ENCODE measurements at places on chromosomes 5 and 9.

GRCh38 chr9:125271081-125271480 lies 9.5 kb downstream of the GAPVD1 start:
- DNase-seq, result no peak

GRCh38 chr5:15650266-15650665 lies 150.3 kb downstream of the FBXL7 start:
- no peak for DNase-seq

DNA sequence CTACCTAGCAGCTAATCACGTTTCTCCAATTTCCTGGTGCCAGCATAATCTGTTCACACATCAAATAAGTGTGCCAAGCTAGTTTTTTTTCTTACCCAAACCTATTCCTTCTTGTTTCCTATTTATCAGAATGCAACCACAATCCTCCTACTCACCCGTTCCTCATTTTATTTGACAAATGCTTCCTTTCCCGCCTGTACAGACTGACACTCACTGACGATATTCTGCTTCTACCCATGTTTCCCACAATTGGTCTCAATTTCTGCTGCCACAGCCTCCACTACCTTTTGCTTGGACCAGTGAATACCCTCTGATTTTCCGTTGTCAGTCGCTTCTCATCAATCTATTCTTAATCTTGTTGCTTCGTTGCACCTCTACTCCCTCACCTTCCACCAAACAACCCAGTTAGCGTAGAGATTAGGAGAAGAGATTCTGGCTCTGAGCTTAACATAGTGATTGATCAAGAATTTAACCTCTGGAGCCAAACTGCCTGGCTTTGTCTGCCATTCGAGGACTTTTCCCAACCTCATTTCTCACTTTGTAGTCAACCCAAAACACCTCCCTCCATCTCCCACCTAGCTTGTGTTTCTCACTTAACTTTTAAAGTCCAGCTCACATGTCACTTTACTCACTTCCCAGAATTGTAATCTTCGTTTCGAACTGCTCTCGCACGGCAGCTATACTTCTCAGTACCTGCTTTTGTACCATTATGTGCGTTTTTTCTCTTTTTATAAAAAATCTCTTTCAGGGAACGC lies 729 bp upstream of the TMEM38B start:
- DNase-seq, result no peak

- DNase-seq, result no peak
Observed at GRCh38 chr5:114312658-114313057, 49.2 kb upstream of the KCNN2 start.

GRCh38 chr9:37944671-37945481 lies 40.9 kb upstream of the SLC25A51 start:
- no peak for DNase-seq

DNA sequence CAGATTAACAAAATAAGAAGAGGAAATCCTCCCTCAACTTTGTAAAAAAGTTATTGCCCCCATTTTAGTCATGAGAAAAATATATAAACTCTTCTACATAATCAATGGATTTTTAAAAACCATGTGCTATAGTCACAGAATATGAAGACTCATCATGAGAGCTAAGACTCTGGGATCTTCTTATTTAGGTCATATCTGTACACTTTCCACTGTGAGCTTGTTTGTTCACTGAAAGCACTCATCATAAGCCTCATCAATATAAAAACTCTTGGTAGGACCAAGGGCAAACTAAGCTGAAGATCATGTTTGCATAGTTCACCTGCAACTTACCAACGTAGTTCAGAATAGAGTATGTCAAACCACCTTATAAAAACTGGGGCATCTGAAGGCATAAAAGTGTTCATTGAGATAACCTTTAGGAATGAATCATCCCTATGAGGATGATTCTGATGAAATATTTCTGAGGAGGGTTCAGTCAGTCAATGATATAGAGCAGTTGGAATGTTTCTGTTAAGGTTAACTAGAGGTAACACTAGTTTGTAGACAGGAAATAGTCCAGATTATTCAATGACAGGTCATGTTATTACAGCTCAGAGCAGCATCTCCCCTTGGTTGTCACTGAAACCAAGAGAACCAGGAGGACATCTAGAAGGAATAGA lies 289.9 kb upstream of the SMC2 start:
- no peak for DNase-seq

- DNase-seq, result no peak
Observed at GRCh38 chr9:101418518-101419430, 16.8 kb downstream of the ALDOB start.

GRCh38 chr5:64807520-64807919 lies 38.8 kb downstream of the CWC27 start:
- DNase-seq, result no peak

- no peak for DNase-seq
Observed at GRCh38 chr5:160837211-160837610, 14.8 kb downstream of the ATP10B start.

- no peak for DNase-seq
Observed at GRCh38 chr9:98367371-98367900, 112.0 kb upstream of the TBC1D2 start.

DNA sequence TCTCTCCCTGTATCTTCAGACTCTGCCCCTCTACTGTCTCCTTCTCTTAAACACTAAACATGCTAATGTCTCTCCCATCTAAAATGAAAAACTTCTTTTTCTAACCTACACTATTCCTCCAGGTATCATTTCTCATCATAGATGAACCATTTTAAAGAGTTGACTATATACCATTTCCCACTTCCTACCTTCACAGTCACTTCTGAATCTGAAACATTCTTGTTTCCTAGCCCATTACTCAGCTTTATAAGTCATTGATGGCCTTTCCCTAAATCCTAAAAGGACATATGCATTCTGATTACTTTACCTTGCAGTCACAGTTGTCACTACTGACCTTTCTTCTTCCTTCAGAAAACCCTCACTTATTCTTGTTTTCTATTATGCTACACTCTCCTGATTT lies 118.2 kb downstream of the SSBP2 start:
- no peak for DNase-seq

- no peak for DNase-seq
Observed at GRCh38 chr5:14143546-14143840, 351 bp downstream of the TRIO start.

DNA sequence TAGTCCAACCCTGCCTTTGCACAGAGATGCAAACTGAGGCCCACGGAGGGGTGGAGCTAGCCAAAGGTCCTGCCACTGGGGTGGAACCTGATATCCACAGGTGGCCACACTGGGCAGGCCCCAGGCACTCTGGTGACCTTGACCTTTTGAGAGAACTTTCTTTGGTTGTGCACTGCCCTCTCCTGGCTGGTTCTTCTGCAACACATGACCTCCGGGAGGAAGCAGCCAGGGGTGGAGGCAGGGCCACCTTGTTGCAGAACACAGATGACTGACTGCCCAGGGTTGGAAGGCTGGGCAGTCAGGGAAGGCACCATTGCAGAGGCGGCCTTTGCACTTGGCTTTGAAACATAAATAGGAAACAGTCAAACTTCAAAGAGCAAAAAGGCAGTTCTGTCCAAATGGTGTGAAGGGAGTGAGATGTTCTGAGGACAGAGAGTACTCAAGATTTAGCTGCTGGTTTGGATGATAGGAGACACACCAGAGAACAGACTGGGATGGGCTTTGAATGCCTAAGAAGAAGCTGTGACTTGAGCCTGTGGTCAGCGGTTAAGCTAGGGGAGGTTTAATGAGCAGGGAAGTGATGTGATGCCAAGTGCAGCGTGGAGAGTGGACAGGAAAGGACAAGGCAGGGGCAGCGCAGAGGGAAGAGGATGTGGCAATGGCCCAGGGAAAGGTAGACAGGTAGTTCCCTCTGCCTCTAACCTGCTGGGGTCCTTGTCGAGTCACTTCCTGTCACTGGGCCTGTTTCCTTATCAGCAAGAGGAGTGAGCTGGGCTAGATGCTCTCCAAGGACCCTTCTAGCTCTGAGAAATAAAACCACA lies 6.8 kb upstream of the TCOF1 start:
- no peak for DNase-seq

DNA sequence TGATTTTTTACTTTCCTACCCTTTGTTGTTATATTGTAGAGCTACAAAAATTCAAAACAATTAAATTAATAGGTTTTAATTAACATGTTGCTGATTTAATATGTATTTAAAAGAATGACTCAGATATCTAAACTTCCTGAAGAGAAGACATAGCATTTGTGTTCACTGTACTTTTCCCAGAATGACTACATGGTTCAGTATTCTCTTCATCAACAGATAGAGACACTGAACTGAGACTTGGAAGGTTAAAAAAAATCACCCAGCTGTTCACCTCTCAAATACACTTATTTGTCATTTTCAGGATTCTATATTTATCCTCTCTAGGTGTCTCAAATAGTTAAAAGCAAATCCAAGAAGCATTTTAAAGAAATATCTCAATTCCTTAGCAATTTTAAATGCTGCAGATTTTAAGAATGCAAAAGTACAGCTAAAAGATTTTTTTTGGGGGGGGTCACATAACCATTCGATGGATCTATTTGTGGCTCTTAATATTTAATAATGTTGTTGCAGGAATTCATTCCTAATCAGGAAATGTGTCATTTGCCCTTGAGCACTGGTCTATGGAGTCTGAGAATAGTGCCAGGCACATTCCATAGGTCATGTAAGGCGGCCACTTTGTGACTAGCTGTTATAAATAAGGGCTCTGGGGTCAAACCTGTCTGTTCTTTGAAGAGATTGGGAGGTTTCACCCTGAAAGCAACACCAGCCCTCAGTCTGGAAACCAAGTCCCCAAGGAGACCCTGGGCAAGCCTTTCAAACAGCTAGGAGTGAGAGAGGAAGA lies 463.1 kb downstream of the NR2F1-AS1 start:
- no peak for DNase-seq

- DNase-seq, result no peak
Observed at GRCh38 chr9:131423171-131423581, 29.3 kb downstream of the PRRC2B start.

DNA sequence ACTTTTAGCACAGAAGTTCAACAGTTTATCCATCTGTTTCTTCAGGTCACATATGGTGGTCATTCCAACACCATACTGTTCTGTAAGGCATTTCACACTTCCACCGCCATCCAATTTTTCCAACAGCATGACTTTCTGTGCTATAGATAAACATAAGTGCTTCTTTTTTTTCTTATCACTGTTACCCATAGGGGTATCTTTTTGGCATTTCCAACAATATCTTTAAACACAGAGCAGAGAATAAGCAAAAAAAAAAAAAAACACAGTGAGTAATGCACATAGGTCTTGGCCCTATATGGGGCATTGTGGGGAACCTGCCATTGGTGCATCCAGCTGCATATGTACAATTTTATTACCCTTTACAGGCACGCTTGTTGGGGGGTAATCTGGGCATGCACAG lies 12.2 kb upstream of the ZNF367 start:
- no peak for DNase-seq

DNA sequence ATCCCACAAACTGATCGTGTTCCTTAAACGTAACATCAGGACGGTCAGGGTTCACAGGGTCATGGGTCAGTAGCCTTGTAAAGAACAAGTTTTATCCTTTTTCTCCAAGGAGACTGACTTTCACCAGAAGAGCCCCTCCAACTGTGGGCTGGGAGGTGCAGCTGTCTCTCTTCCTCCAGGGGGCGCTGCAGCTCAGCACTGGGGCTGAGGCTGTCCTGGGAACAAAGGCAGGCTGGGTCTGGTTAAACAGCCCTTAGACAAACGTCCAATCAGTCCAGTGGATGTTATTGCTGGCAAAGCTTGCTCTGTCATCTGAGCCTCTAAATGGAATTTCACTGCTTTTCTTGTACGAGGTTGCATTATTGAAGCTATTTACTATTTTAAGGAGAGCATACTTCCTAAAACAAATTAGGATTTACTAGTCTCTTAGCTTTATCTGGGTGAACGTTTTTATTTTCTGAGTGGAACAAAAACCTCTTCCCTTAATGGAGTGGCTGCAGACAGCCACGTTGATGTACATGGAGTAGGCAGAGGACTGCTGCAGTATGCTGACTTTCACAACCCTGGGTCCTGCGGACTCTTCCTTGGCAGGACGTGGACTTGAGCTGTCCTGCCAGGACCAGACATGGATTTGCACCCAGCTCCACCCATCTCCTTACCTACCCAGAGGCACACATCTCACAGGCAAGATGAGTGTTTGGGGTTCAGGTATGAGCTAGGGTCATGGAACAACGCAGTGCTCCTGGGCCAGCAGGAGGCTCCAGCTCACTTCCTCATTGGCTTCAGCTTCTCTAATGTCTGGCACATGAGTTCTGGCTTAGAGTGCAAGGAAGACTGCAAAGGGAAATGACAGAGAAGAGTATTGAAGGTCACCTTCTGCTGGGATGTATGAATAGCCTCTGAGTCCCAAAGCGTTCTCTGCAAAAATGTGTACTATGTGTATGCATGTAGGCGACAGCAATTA lies 7.8 kb downstream of the EXOSC2 start:
- DNase-seq, result peak; percentile 45

DNA sequence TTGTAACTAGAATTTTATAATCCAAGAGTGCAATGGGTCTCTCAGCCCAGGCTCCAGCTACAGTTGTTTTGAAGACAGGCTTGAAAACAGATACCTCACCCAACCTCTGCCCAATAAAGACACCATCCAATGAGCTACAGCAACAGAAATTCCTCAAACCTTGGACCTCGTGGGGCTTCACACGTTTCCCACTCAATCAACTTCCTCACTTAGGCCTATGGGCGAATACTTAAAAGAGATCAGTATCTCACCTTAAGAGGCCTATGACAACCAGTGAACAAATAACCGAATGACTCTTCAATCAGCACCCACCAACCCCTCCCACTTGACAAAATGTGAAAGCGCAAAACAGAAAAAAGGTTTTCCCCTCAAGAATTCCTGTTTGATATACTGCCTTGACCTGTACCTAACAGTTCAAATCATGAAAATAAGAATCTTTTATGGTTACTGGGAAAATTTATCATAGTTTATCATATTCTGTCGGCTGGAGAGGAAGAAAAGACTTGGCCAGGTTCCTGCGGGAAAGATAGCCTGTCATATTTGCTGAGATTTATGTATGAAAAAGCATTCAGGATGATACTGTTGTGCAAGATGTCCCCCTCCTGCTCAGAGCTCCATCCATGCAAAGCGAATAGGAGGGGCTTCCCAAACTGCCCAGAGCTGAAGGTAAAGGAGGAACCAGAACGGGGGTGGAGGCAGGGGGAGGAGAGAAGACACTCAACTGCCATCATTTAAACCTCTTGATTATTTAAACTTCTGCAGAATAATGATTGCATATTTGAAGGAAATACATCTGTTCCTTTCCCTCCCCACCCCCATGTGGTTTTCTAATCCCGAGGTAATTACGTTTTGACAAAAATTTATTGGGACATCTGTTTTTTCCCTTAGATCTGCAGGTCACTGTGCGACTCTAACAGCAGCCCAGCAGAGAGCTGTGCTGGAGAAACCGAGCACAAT lies 256.3 kb downstream of the NFIB start:
- DNase-seq, result no peak

DNA sequence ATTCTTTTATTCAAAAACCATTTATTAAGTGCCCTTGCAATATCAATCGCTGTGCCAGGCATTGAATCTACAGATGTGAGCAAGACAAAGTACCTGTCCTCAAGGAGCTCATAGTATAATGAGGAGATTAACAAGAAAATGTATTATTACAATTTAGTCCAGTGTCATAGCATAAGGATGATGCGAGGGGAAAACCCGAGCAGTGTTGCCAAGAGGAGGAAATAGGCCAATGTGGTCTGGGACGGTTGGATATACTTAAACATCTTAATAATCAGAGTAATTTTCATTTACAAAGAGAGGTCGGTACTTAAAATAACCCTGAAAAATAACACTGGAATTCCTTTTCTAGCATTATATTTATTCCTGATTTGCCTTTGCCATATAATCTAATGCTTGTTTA lies 18.5 kb downstream of the CD274 start:
- no peak for DNase-seq

Data from NCI-H1092 (cell line).